Breast epithelium (tissue), 4 donors: ENCODE measurements at places on chromosomes 6 and 20. TPM values are rescaled to one million over a fixed set of nuclear protein-coding genes. Genes with fewer than 3 reads are reported as not detected.

The MSH5 gene
- 8.0 TPM for total RNA-seq

The HDGFL1 gene
- total RNA-seq = not detected

The KIAA1755 gene
- 2.1 TPM for total RNA-seq

The TFAP2D gene
- not detected for total RNA-seq

DNA sequence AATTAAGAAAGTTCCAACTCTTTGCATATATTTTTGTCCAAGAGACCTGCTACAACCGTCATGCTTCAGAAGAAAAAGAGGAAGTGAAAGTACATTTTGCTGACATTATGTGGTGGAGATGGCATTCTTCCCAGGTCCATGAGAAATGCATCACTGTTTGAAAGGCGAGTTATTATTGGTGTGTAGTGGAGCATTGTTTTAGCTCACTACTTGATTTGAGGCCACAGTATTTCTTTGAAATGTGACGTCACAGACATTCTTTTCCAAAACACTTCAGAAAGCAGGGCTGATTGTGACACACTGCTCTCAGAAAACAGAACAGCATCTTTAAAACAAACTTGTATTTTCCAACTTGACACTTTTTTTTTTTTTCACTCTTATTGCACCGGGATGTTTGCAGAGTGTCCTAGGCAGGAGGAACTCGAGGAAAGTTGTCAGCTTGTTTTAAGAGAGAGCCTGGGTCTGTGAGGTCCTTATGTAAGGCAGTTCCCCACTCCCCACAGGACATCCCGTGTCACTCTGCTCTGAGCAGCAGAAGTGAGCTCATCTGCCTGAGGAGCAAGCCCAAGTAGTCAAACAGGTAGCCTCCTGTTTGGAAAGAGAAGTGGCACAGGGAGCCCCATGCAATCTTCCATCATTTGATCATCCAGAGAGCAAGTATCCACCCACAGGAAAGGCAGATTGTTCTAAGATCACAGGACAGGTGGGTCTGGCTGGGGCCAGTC lies 1.1 kb downstream of the SPTLC3 start:
- no peak for DNase-seq

- DNase-seq = peak; percentile 30
These were observed 56.9 kb upstream of the TIAM2 start for GRCh38 chr6:154938221-154938580.

The SHLD1 gene
- 2.7 TPM for total RNA-seq

The FAM162B gene
- total RNA-seq = 11.8 TPM

DNA sequence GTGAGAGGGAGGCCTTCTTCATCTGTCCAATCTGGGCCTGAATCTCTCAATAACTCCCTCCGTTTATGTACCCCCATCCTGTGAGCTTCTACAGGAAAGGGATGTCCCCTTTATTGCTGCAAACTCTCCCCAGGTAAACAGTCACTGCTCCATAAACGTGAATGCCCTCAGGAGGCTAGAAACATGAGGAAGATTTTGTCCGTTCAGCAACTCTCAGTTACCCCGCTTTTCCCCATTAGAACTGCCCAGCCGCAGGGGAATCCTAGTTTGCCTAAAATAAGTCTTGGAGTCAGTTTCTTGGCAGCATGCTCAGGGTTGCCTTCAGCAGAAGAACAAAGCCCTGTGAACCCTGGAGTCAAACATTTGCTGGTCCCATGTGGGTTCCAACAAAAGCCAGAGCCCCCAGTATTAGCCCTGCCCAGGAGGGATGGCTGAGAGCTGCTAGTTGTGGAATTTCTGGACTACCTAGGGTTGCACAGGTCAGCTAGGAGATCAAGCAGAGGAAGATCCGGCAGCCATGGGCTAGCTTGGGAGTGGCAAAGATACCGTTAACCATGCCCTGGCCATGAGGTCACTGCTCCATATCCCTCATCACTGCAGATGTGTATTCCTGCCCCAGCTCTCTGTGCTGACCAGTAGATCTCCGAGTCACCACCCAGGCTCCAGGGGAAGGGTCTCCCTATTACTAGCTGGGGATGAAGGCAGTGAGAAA lies 640 bp downstream of the LRRN4 start:
- no peak for DNase-seq

DNA sequence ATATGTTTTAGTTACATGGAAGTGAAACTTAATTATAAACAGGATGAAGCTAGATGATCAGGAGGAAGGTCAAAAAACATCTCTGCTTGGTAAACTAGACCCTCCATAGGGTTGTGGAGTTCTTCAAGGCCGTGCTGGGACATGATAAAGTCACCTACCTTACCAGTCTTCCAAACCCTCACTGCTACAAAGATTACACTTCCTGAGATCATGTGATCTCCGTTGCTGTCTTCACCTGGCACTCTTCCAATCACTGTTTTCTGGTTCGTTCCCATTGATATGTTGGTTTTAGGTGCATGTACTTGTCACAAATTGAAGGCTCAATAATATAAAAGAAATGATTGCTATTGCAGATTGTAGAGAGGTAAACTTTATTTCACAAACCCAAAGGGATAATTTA lies 161.5 kb upstream of the MAN1A1 start:
- no peak for DNase-seq

The HMGCLL1 gene
- total RNA-seq = 6.9 TPM

The CRISP2 gene
- total RNA-seq = not detected

GRCh38 chr6:69894578-69895347 lies 28.4 kb downstream of the COL19A1 start:
- no peak for DNase-seq

GRCh38 chr20:46604551-46605133 lies 46.6 kb downstream of the SLC13A3 start:
- DNase-seq = no peak

GRCh38 chr20:5430670-5431069 lies 113.9 kb upstream of the PROKR2 start:
- DNase-seq = no peak

DNA sequence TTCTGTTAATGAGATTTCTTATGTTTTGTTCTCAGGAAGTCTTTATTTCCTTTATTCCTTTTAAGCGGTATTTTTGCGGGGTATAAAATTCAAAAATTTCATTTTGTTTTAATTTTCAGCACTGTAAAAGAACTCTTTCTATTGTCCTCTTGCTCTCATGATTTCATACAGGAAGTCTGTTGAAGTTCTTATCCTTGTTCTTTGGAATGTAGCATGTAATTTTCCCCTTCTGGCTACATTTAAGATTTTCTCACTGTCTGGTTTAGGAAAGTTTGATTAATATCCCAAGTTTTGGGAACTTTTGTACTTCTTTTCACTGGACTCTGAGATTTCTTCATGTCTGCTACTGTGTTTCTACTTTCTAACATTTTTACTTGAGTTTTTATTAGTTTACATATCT lies 581.4 kb upstream of the GJE1 start:
- no peak for DNase-seq

The ARG1 gene
- total RNA-seq = not detected

DNA sequence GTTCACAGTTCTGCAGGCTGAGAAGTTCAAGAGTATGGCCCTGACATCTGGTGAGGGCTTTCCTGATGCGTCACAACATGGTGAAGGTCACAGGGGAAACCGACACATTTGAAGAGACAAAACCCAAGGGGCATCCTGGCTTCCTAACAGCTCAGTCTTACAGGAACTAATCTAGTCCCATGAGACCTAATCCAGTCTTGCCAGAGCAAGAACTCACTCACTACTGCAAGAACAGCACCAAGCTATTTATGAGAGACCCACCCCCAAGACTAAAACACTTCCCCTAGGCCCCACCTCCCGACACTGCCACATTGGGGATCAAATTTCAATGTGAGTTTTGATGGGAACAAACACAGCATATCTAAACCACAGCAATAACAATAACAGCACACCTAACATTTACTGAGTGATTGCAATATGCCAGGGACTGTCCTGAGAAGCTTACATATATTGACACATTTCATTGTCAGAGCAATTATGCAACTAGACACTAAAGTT lies 46.6 kb downstream of the TPBG start:
- no peak for DNase-seq

The PNPLA1 gene
- not detected for total RNA-seq

DNA sequence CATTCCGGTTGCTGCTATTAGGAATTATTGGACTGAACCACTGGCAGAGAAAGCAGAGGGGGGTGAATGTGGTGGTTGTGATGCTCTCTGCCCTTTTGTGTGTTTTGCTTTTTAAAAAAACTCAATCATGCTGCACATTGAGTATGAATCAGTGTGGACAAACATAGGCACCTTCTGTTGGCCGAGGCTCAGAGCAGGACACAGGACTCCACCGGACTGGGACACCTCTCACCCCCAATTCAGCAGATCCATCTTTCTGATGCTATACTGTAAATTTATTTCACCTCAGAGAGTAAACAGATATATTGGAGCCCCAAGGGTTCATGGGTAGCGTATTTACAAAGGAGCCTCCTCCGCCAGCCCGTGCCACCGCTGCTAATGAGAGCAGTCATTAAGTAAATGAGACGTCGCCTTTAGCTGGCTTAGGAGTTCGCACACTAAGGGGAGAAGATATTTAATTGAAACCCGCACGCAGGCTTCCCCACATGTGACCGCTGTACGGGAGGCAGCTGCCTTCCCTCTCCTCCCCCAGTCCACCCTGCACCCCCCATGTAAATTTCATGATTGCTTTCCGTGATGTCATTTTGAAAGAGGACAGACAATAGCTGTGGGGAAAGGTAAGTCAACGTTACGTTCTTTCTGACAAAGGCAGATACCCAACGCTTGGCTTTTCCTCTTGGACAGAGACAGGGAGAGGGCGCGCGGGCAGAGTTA lies at the start of gene MYT1:
Gene MYT1, plus strand, starts transcription at position 330 of the 714 bp plus-strand sequence. CDS start 34,410 bp downstream, outside the sequence.
- no peak for DNase-seq

GRCh38 chr6:41767112-41767833 lies 12.4 kb downstream of the FRS3 start:
- DNase-seq = peak; percentile 78

- DNase-seq = no peak
These were observed 2.9 kb downstream of the ATXN1 start for GRCh38 chr6:16758163-16758975.

GRCh38 chr6:113634352-113635163 lies 222.6 kb upstream of the MARCKS start:
- no peak for DNase-seq

- DNase-seq = no peak
These were observed 44.6 kb downstream of the TSBP1 start for GRCh38 chr6:32327103-32327502.

The HCRTR2 gene
- total RNA-seq = not detected

- DNase-seq = no peak
These were observed 20.5 kb upstream of the IP6K3 start for GRCh38 chr6:33766921-33767907.

The RAET1E gene
- total RNA-seq = not detected

DNA sequence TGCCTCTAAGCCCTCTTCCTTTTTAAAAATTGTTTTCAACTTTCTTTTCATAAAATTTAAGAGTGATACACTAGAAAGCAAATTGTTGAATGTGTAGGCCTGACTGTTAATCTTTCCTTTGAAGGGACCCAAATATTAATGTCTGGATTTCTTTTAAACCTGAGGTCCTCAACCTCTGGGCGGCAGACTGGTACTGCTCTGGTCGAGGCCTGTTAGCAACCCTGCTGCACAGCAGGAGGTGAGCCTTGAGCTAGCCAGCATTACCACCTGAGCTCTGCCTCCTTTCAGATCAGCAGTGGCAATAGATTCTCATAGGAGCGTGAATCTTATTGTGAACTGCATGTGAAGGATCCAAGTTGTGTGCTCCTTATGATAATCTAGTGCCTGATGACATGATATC lies 191.2 kb downstream of the MANEA start:
- DNase-seq = no peak

- DNase-seq = no peak
These were observed 53.1 kb downstream of the NINL start for GRCh38 chr20:25532015-25532751.

DNA sequence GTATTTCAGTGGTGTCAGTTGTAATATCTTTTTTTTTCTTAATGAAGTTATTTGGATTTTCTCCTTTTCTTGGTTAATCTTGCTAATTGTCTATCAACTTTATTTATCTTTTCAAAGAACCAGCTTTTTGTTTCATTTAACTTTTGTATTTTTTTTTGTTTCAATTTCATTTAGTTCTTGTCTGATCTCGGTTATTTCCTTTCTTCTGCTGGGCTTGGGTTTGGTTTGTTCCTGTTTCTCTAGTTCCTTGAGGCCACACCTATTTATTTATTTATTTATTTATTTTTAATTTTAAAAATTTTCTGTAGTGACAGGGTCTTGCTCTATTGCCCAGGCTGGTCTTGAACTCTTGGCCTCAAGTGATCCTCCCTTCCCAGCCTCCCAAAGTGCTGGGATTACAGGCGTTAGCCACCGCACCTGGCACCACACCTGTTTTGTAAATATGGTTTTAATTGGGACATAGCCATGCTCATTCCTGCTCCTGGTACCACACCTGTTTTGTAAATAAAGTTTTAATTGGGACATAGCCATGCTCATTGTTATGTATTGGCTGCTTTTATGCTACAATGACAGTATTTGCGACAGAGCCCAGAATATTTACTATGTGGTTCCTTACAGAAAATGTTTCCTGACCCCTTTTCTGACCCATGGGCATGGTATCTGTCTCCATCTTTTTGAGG lies 22.2 kb downstream of the KDM1B start:
- no peak for DNase-seq

GRCh38 chr6:475314-475713 lies 83.8 kb downstream of the IRF4 start:
- no peak for DNase-seq

The NFATC2 gene
- total RNA-seq = 11.9 TPM
